ENCODE measurements at places on chromosomes 6 and 20.

DNA sequence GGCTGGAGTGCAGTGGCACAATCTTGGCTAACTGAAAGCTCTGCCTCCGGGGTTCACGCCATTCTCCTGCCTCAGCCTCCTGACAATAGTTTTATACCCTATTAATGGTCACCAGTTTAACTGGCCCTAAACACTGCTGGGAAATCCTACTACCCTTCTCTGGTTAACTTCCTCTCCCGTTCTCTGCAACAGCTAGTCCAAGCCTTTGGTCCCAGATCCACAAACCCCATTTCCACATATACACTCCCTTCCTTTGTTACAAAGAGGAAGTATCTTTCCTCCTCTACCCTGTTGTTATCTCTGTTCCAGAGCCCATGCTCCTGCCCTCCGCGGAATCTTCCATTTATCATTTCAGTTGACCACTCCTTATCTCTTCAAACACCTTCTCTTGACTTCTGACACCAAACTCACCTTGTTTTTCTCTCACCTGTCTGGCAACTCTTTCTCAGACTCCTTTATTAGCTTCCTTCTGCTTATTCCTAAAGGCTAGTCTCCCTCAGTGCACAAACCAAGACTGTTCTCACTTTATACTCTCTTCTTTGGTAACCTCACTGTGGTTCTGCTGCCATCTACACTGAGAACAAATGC is 25.0 kb upstream of the TBC1D22B start:
- DNase-seq: no peak

- DNase-seq: no peak
Observed at GRCh38 chr6:3053231-3053508, 15.1 kb upstream of the RIPK1 start.

DNA sequence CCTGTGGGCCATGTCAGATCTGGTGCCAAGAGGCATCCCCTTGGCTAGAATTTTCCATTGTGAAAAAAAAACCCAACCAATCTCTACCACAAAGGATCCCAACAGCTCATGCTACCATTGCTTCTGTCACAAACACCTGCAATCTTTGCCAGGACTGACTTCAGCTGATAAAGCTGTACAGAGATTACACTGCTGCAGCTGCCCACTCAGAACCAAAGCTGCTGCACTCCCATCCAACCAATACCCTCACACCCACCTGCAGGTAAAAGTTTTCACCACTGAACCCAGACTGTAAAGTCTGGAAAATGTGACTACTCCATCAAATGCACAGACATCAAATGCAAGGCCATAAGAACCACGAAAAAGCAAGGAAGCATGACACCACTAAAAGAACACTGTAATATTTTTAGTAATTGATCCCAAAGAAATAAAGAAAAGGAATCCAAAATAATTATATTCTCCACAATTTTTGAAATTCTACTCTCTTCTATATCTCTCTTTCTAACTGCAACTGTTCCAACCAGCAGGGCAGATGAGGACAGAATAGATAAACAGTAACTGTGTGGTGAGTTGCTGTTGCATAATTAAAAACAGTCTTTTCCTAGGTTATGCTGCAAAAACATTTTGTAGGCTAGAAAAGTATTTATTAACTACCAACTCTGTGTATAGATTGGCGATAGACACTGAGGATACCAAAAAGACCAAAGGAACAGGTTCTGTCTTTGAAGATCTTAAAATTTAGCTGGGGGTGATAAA is 128.0 kb upstream of the MCHR2 start:
- DNase-seq: no peak

- DNase-seq: no peak
Observed at GRCh38 chr20:5971203-5971602, 20.8 kb downstream of the MCM8 start.

- no peak for DNase-seq
Observed at GRCh38 chr6:151236668-151237401, 2.9 kb upstream of the AKAP12 start.

DNA sequence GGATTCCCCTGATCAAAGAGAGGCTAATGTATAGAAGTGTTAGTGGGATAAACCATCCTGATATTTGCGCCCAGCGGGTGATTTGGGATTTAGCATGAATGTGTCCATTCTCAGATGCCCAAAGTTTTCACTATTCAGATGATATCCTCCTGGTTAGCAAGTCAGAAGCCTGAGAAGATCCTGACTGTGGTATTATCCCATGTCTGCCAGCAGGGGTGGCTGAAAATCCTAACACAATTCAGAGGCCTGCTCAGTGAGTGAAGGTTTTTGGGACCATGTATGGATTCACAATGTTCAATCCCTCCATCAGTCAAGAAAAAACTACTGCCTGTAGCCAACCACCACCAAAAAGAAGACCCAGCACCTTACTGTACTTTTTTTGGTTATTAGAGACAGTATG is 34.1 kb upstream of the SPACA1 start:
- DNase-seq: no peak

DNA sequence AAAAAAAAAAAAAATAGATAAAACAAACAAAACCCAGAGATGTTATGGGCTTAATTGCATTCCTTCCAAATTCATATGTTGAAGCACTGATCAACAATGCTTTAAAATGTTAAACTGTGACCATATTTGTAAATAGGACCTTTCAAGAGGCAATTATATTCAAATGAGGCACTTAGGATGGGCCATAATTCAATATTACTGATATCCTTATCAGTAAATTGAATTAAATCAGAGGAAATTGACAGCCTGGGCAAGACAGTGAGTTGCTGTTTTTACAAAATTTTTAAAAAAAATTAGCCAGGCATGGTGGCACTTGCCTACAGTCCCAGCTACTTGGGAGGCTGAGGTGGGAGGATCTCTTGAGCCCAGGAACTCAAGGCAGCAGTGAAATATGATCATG is 364.1 kb downstream of the GJA1 start:
- no peak for DNase-seq

GRCh38 chr6:48889429-48889828 is 573.6 kb downstream of the MMUT start:
- DNase-seq: no peak

DNA sequence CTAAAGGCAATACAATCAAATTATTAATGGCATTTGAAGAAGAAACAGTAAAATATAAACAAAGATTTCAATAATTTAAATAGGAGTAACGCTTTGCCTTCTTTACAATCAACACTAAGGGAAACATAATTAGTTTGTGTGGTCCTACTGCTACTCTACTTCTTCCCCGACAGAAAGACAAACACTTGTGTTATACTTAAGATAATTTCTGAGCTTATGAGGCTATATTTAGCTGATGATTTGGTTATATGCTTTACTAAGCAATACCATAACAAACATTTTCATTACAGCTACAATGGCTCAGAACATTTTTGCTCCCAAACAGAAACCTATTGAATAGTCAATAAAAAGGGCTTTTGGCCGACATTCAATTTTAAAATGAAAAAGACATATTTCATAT is 1217.2 kb upstream of the GJE1 start:
- no peak for DNase-seq

- DNase-seq: no peak
Observed at GRCh38 chr20:51420111-51420510, 122.4 kb downstream of the NFATC2 start.

- no peak for DNase-seq
Observed at GRCh38 chr6:13851330-13851729, 37.0 kb upstream of the MCUR1 start.

DNA sequence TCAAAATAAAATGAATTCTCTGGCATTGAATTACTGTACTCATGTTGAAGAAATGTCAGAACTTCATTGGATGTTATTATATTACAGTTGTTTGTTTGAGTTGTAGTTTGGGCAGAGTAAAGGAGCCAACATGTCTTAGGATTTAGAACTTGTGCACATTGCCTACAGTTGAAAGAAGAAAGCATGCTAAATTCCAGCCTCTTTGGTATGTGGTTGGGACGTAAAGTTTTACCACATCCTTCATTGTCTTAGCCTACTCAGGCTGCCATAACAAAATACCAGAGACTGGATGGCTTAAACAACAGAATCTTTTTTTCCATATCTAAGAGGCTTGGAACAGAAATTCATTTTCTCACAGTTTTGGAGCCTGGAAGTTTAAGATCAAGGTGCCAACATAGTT is 42.4 kb downstream of the HFE start:
- DNase-seq: no peak

GRCh38 chr20:23340524-23340923 is 10.1 kb upstream of the NXT1 start:
- no peak for DNase-seq

GRCh38 chr6:119204719-119205118 is 126.3 kb upstream of the FAM184A start:
- no peak for DNase-seq

GRCh38 chr20:13265941-13266340 is 44.9 kb downstream of the ISM1 start:
- DNase-seq: no peak

- no peak for DNase-seq
Observed at GRCh38 chr6:31495580-31495979, 2.4 kb upstream of the MICB start.

- no peak for DNase-seq
Observed at GRCh38 chr20:33601861-33602260, 60.3 kb upstream of the C20orf144 start.

- DNase-seq: no peak
Observed at GRCh38 chr20:13422637-13423036, 201.6 kb downstream of the ISM1 start.

- no peak for DNase-seq
Observed at GRCh38 chr6:12555267-12555666, 161.3 kb upstream of the PHACTR1 start.

- no peak for DNase-seq
Observed at GRCh38 chr6:41428996-41429421, 93.6 kb downstream of the NCR2 start.

DNA sequence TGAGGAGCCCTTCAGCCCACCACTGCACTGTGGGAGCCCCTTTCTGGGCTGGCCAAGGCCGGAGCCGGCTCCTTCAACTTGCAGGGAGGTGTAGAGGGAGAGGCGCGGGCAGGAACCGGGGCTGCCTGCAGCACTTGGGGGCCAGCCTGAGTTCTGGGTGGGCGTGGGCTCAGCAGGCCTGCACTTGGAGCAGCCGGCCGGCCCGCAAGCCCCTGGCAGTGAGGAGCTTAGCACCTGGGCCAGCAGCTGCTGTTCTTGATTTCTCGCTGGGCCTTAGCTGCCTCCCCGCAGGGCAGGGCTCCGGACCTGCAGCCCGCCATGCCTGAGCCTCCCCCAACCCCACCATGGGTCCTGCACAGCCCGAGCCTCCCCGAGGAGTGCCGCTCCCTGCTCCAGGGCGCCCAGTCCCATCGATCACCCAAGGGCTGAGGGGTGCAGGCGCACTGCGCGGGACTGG is 101.7 kb upstream of the ADGRB3 start:
- DNase-seq: no peak

GRCh38 chr6:143774347-143774746 is 68.8 kb upstream of the LTV1 start:
- no peak for DNase-seq

- DNase-seq: no peak
Observed at GRCh38 chr6:53189554-53189953, 40.9 kb upstream of the GCM1 start.

GRCh38 chr6:152166497-152166896 is 359.0 kb downstream of the ESR1 start:
- DNase-seq: no peak

GRCh38 chr20:53664121-53664520 is 70.5 kb upstream of the ZNF217 start:
- DNase-seq: no peak

DNA sequence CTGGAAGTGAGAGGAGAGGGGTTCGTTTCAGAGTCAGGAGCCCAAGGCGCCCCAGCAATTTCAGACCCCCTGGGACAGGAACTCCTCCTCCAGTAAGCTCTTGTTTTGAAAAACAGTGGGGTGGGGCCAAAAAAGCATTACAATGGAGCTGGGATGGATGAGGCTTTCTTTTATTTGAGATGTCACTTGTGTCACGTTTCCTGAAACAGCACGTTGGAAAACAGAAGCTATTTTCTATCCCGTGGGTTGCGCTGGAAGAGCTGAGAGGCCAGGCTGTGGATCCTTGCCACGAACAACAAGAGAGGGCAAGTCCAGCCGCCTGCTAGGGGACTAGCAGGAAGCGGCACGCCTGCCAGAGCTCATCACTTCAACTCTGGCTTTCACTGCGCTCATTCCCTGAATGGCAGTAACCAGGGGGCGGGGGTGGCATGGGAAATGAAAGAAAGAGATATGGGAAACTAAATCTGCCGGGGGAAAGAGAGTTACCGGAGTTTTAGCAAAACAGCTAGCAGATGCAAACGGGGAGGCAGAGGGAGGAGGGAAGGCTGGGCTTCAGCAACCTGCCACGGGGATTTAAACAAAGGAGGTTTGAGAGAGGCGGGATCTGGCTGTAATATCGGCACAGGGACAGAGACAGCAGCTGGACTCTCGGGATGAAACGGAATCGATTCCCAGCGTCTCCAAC is 34.6 kb downstream of the GCNT2 start:
- no peak for DNase-seq

GRCh38 chr20:18904624-18905023 is 91.0 kb downstream of the SCP2D1 start:
- DNase-seq: no peak

DNA sequence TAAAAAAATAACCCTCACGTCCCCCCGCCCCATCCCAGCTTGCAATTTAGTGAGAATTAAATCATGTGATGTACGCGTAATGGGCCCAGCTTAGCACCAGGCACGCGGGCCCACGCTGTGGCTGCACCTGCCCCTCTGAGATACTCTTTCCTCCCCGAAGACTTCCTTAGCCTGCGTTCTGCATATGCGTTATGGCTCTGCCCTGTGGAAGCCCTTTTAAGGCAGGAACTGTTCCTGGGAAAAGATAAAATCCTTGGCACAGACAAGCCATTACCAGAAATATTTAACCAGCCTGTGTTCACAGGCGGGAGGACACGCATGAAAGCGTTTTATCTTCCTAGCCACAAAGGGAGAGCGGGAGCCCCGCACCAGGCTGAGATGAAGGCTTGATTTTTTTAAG is 311.0 kb downstream of the LRFN2 start:
- no peak for DNase-seq

DNA sequence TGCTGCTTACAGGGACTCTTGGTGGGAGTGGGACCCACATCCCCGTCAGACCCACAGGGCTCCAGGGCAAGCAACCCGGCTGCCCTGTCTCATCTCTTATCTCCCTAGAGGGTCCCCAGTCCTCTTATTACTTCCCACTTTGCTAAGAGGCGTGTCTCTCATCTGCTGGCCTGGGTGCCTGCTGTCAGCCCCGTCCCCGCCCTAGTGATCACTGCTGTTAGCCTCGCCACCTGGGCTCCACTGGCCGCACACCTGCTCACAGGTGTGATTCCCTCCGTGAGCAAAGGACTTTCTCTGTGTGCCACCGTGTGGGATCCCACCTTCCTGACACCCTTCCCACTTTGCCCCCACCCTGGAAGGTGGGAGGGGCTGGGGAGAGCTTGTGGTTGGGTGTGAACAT is 57.6 kb downstream of the TCP11 start:
- DNase-seq: no peak
